ENCODE measurements at places on chromosomes 2 and 18. TPM values are rescaled to one million over a fixed set of nuclear protein-coding genes. Genes with fewer than 3 reads are reported as not detected.

Gene RNF125
- 14.4 TPM for total RNA-seq

Gene GPR45
- total RNA-seq = not detected

Gene NIFK
- 72.4 TPM for total RNA-seq

Gene MAP2
- 3.7 TPM for total RNA-seq

Gene SNTG2
- 27.8 TPM for total RNA-seq

Gene COQ10B
- total RNA-seq = 17.7 TPM

Gene TCF7L1
- total RNA-seq = 108 TPM

Gene SPRED2
- total RNA-seq = 32.7 TPM

Gene ANKRD44
- total RNA-seq = 0.71 TPM

Gene RTP5
- total RNA-seq = not detected

Gene TCF4
- total RNA-seq = 100 TPM

Gene IL1RL2
- 0.11 TPM for total RNA-seq

Gene LRRC30
- not detected for total RNA-seq

Gene SDC1
- 47.3 TPM for total RNA-seq

Gene SULT1C4
- total RNA-seq = 4.9 TPM

Gene RAB6D
- 0.14 TPM for total RNA-seq

- no peak for DNase-seq
These were observed 1047.8 kb upstream of the NXPH2 start for GRCh38 chr2:139828011-139828410.

GRCh38 chr18:34867520-34867919 is 157.4 kb downstream of the DTNA start:
- DNase-seq = peak; percentile 61

DNA sequence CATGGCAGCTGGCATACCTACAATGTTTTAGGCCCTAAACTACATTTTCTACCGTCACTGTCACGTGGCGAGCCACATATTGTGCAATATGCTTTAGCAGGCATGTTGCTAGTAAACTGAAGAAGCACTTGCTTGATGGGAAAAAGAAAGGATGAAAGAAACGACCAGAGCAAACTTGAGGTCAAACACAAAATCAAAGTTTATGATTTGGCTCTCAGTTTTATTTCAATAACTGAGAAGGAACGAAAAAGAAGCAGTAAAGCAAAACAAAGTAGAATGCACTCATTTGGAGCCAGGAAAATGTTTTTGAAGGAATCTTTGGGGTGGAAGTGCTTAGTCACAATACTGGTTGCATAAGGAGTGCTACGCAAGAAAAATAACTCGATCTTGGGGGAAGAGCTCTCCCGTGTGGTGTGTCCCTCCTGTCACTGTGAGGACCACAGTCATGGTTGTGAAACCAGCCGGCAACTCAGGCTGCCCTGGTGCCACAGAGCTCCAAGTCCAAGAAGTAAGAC is 349.8 kb downstream of the RBM43 start:
- DNase-seq = no peak

GRCh38 chr2:118994778-118995177 is 52.8 kb downstream of the MARCO start:
- no peak for DNase-seq

DNA sequence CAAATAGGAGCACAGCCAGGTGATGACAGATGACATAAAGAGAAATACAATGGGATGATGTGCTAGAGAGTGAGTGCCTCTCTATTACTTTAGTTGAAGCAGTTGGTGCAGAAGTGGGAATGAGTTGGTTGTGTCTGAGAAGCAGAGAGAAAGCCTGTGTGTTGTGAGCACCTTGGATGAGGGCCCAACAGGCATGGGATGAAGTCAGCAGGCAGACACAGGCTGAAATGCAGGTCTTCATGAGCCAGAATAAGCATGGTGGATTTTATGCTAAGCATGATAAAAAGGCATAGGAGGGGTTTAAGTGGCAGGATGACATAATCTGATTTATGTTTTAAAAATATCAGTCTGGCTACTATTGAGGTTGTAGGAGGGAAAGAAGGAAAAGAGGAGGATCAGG is 71.5 kb downstream of the KLHL14 start:
- DNase-seq = no peak

DNA sequence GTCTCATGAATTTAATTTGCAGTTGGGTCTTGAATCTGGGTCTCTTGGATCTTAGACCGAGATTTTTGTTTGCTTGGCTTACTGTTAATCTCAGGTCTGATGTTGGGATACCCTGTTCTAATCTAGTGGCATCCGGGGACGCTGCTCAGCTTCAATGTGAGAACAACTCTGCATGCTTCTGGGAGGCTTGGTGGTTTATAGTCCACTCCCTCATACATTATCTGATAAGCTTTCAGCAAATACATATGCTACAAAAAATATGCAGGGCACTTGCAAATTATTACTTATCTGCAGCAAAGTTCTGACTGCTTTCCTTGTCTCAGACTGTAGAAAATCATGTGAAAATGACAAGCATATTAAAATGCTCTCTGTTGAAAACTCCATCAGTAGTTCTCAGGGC is 39.4 kb downstream of the RNF144A start:
- no peak for DNase-seq

- peak; percentile 55 for DNase-seq
These were observed 19.1 kb upstream of the SLC20A1 start for GRCh38 chr2:112626604-112627059.

- DNase-seq = no peak
These were observed 27.9 kb upstream of the RNU4ATAC start for GRCh38 chr2:121502781-121503180.

GRCh38 chr2:12555012-12555645 is 161.6 kb upstream of the TRIB2 start:
- no peak for DNase-seq

GRCh38 chr2:25926984-25927756 is 48.9 kb upstream of the ASXL2 start:
- no peak for DNase-seq

GRCh38 chr2:173296235-173296634 is 58.4 kb upstream of the CDCA7 start:
- no peak for DNase-seq

GRCh38 chr2:30232801-30233130 is 1.4 kb downstream of the LBH start:
- DNase-seq = no peak

- no peak for DNase-seq
These were observed 154.6 kb downstream of the LRRTM1 start for GRCh38 chr2:80149991-80150390.

GRCh38 chr2:156037482-156037881 is 295.0 kb downstream of the NR4A2 start:
- DNase-seq = no peak

DNA sequence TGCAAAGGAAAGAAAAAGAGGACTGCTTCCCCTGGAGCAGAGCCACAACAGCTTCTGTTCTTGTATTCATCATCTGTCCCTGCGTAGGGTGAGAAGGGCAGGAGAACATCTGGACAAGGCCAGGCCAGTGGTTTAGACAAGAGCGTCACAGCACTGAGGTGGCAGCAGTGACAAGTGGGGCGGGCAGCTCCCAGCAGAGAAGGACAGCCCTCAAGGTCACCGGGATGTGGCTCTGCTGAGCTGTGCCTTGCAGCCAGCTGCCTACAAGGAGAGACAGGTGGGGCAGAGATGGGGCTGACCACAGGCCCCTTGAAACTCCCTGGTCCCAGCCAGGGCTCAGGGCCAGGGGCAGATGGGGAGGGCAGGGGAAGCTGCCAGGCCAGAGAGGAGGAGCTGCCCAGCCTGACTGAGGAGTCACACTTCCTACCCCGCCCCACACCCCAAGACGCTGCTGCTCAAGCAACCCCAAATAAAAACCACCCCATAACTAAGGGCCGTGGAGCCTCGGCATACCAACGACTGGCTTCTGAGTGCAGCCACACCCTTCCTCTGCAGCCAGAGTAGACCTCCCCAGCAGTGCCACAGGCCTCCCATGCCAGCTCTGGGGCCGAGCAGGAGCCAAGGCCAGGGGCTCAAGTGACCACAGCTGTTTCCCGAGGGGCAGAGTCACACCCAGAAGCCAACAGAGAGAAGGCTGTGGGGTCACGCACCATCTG is 5.4 kb downstream of the RAB11FIP5 start:
- no peak for DNase-seq

DNA sequence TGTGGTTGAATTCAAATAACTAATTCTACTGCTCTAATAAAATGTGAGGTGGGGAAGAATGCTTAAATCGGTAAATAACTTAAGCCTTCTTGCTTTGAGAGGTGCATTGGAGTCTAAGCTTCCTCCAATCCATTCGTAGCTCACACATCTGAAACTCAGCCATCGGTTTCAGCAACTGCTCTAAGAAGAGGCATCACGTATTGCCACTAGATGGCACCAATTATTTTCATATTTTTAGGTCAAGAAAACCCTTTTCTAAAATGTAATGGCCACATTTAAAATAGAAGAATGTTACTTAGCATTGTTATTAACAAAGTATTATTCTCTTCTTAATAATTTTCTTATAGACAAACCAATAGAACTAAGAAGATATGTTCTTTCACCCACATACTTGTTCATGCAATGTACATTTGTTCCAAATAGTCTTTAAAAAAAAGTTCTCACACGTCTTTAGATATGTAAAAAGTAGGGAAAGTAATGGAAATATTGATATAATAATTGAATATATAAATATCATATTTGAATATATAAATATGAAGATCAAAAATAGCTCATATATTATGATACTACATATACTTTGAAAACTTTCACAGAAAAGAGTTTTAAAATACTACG is 229.8 kb downstream of the CCDC178 start:
- DNase-seq = no peak

GRCh38 chr2:70751881-70752280 is 16.1 kb downstream of the ADD2 start:
- no peak for DNase-seq

GRCh38 chr2:128465246-128466170 is 146.8 kb upstream of the HS6ST1 start:
- no peak for DNase-seq

DNA sequence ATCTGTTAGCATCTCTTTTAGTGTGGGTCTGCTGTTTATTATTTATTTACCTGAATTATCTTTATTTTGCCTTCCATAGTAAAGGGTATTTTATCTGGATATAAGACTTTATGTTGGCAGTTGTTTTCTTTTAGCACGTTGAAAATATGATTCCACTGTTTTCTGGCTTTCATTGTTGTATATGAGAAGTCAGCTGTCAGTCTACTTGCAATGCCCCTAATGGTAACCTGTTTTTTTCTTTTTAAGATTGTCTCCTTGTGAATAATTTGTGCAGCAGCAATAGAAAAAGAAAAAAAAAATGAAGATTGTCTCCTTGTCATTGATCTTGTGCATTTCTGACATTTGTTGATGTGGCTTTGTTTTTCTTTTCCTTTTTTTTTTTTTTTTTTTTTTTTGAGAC is 27.2 kb downstream of the SNED1 start:
- no peak for DNase-seq

DNA sequence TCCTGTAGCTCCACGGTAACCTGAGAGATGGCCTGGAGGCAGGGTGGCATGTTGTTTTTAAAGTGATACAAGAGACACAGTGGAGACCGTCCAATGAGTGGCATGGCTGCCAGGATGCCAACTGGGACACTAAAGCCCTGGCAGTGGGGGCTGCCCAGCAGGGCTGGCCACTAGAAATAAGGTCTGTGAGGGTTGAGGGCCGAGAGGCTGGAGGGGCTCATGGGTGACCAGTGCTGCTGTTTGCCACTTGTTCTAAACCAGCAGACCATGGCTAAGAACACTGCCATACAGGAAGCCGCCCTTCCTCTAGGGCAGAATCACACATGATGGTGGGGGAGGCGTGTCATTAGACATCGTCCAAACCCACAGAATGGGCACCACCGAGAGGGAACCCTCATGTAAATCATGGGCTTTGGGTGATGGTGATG is 71.9 kb downstream of the ALPK2 start:
- no peak for DNase-seq

GRCh38 chr18:31773774-31774476 is 13.2 kb upstream of the SLC25A52 start:
- DNase-seq = no peak

GRCh38 chr2:174449033-174449432 is 37.8 kb downstream of the GPR155 start:
- DNase-seq = no peak

- DNase-seq = no peak
These were observed 84.6 kb downstream of the LRATD1 start for GRCh38 chr2:14717131-14717530.

DNA sequence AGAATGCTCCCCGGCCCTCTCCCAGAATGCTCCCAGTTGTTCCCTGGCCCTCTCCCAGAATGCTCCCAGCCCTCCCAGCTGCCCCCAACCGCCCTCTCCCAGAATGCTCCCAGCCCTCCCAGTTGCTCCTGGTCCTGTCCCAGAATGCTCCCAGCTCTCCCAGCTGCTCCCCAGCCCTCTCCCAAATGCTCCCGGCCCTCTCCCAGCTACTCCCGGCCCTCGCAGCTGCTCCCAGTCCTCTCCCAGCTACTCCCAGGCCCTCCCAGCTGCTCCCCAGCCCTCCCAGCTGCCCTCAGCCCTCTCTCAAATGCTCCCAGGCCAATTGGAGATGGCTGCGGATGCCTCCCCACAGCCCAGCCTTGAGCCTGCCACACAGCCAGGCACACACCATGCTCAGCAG is 31.1 kb downstream of the BIN1 start:
- no peak for DNase-seq

DNA sequence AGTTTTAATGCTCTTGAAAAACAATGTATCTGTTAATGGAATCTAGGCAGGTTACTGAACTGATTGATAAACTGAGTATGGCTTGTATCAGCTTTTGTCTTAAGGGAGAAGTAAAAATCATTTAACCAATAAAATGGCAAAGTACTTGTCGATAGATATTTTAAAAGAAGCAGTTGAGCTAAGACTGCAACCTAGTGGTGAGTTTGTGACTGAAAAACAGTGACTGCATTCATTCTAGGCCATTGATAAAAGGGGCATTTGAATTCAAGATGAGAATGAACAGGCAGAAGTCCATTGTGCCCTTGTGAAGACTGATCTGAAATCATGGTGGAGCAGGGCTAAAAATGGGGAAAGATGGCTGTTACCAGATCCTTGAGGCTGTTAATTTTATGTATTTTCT is 59.4 kb upstream of the MSTN start:
- DNase-seq = no peak

- no peak for DNase-seq
These were observed 533.9 kb upstream of the CRIM1 start for GRCh38 chr2:35821675-35822074.

GRCh38 chr2:150705357-150705756 is 217.9 kb upstream of the RND3 start:
- no peak for DNase-seq

- DNase-seq = no peak
These were observed 79.8 kb upstream of the DAPL1 start for GRCh38 chr2:158715357-158715756.

GRCh38 chr2:41930807-41931566 is 116.8 kb upstream of the PKDCC start:
- DNase-seq = no peak
